ENCODE measurements at places on chromosomes 12 and 14.

DNA sequence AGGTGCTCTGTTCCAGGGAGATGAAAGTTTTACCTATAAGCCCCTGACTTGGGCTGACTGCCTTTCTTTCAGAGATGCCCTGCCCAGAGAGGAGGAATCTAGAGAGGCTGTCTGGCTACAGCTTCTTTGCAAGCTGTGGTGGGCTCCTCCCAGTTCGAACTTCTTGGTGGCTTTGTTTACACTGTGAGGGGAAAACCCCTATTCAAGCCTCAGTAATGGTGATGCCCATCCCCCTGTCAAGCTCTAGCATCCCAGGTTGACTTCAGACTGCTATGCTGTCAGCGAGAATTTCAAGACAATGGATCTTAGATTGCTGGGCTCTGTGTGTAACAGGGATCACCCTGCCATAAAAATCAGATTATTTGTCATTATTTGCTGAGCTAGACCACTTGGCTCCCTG lies 377.6 kb downstream of the FLRT2 start:
- DNase-seq, result no peak

DNA sequence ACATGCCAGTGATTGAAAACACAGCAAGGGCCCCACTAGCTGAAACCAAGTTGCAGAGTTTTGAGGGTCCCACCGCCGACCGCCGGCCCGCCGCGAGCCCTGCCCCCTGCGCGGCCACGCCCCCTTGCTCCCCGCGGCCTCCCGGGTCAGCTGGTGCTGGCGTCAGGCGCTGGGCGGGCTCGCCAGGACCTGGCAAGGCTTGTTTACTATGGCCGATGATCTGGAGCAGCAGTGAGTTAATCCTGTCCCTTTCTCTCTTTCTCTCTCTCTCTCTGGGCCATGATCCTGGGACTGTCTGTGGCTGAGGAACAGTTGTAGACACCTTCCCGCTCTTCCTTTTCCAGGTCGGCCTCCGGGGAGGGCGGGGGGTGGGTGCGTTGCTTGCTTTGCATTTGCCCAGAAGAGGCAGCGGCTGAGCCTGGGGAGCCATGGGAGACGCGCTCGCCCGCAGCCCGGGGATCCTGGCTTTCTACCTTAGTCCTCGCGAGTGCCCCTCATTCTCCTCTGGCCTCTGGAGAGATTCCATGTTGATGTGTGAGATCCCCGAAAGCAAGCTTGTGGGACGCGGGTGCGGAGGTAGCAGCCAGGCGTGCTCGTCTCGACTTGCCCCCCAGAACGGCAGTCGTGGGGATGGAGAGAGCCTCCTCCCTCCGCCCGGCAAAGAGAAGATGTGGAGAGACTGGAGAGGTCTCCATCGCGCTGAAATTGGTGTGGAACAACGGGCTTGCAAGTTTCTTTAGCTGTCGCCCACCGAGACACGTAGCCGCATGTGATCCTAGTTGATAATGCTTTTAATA lies at the start of gene ABHD4:
Gene ABHD4, plus strand, starts transcription at position 202 of the 797 bp plus-strand sequence. Its CDS starts 7 bp downstream, at position 209.
- peak; percentile 81 for DNase-seq

GRCh38 chr14:66228267-66228970 lies 257.8 kb upstream of the CCDC196 start:
- peak; percentile 2 for DNase-seq

GRCh38 chr12:3187846-3188770 lies 110.9 kb downstream of the TSPAN9 start:
- no peak for DNase-seq

- peak; percentile 80 for DNase-seq
Observed at GRCh38 chr12:19129486-19130223, at the start of gene PLEKHA5. Gene PLEKHA5 (plus strand): TSS chr12:19129733. CDS start chr12:19129800, 67 bp downstream.

DNA sequence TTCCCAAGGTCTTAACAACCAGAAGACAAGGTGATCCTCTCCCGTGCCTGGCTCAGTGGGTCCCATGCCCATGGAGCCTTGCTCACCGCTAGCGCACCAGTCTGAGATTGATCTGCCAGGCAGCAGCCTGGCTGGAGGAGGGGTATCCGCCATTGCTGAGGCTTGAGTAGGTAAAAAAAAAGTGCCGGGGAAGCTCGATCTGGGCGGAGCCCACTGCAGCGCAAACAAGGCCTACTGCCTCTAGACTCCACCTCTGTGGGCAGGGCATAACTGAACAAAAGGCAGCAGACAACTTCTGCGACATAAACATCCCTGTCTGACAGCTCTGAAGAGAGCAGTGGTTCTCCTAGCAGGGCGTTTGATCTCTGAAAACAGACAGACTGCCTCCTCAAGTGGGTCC lies 104.0 kb downstream of the C14orf39 start:
- DNase-seq, result no peak

GRCh38 chr14:53109105-53110041 lies 43.8 kb downstream of the DDHD1 start:
- DNase-seq, result peak; percentile 55

GRCh38 chr14:23556700-23557440 lies 799 bp downstream of the THTPA start:
- no peak for DNase-seq

- DNase-seq, result no peak
Observed at GRCh38 chr14:53472306-53472705, 319.2 kb upstream of the DDHD1 start.

GRCh38 chr14:100442498-100443490 lies 119.7 kb downstream of the SLC25A47 start:
- DNase-seq, result no peak

GRCh38 chr14:99176156-99176945 lies 95.6 kb downstream of the BCL11B start:
- no peak for DNase-seq

GRCh38 chr12:115308918-115309317 lies 624.9 kb upstream of the TBX3 start:
- DNase-seq, result no peak

DNA sequence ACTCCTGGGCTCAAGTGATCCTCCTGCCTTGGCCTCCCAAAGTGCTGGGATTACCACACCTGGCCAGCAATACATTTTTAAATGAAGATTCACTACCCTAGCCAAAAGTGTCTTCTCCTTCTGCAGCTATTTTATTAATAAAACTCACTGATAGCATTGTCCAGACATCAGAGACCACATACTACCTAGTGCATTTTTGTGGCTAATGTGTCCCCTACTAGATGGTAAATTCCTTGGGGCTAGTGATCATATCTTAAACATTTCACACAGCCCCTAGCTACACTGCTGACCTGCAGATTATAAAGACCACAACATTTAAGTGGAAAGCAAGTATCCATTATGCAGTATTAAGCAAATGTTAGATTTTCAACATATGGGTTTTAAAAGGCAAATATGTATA lies 17.0 kb downstream of the DTD2 start:
- DNase-seq, result no peak

GRCh38 chr14:101033446-101034165 lies 130.1 kb upstream of the RTL1 start:
- DNase-seq, result no peak

DNA sequence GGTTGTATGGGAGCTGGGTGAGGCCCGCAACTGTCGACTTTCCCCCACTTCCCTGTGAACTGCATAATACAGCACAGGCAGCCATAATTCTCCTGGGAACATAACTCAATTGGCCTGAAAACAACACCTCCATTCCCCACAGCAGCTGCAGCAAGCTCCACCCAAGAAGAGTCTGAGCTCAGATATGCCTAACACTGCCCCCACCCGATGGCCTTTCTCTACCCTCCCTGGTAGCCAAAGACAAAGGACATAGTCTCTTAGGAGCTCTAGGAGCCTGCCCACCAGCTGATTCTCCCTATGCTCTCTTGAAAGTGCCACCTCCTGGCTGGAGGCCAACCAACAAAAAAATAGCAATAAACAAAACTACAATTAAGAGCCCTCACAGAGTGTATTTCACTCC lies 542.7 kb upstream of the LMO3 start:
- DNase-seq, result no peak

DNA sequence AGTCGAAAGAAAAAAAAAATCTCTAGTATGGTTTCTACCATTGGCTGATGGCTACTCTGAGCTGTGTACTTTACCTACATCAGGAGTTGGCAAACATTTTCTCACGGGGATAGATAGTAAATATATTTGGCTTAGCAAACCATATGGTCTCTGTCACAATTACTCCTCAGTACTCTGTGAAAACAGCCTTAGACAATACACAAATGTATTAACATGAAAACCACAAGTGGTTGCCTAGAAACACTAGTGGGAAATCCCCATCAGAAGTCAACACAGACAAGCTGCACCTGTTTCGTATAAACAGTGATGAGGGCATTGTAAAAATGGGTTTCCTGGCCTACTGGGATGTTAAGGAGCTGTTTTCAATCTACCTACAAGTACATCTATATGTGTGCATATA lies 84.6 kb upstream of the NAV3 start:
- no peak for DNase-seq

GRCh38 chr12:114404083-114404925 lies 1.6 kb downstream of the TBX5 start:
- no peak for DNase-seq

DNA sequence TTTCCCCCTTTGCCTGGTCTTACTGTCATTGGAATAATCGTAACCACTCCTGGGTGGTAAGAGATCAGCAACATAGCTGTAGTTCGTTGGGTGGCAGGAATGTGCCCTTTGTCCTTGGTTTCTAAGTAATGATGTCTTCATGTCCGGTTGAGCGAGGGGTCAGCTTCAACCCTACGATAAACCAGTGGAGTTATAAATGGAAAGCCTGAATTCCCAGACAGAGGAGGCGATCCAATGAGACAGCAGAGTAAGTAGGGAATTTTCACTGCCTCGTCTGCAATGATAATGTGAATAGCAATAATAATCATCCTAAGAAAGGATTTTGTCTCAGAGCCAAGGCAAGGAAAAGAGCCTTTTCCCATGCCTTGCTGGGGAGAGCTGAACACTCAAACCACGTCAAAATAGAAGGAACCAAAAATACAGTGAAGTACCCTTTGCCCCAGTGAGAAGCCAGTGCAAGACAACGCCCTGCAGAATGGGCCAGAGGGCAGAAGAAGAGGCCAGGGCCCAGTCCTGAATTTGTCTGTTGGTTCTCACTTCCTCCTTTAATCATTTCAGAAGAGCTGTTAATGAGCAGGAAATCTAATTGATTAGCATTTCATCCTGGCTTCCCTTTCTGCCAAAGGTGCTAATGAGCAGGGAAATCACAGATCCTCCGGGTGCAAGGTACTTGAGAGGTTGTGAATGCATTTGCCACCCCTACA lies 330.7 kb downstream of the CACNA1C start:
- no peak for DNase-seq

- no peak for DNase-seq
Observed at GRCh38 chr12:128178966-128179365, 88.0 kb upstream of the TMEM132C start.

- no peak for DNase-seq
Observed at GRCh38 chr12:98422812-98423211, 92.6 kb upstream of the TMPO start.

DNA sequence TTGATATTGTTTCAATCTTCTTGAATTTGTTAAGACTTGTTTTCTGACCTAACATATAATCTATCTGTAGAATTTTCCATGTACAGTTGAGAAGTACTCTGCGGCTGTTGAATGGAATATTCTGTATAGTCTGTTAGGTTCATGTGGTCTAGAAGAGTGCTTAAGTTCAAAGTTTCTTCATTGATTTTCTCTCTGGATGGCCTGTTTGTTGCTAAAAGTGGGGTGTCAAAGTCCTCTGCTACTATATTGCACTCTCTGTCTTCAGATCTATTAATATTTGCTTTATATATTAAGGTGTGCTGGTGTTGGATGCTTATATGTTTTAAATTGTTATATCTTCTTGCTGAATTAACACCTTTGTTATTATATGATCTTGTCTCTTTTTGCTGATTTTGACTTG lies 290.9 kb upstream of the STXBP6 start:
- no peak for DNase-seq

DNA sequence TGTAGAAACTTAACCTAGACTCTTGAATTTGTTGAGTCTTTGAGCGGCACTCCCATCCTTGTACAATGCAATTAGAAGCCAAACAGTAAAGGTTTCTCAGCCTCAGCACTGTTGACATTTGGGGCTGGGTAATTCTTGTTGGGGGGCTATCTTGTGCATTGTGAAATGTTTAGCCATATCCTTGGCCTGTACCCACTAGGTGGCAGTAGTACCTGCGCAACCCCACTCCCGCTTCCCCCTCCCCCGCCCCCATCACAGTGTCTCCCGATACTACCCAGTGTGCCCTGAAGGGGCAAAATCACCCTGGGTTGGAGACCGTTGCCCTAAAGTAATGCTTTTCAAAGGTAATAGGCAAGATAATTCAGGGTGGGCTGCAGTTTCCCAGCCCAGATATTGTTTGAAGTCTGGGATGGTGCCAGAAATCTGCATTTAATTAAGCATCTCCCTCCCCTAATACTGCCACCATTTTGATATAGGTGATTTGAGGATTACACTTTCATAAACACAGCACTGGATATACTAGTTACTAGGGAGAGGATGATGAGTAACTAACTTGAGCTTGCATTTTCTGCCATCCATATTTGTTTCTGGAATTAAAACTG lies 1.8 kb downstream of the COX6A1 start:
- DNase-seq, result peak; percentile 84

DNA sequence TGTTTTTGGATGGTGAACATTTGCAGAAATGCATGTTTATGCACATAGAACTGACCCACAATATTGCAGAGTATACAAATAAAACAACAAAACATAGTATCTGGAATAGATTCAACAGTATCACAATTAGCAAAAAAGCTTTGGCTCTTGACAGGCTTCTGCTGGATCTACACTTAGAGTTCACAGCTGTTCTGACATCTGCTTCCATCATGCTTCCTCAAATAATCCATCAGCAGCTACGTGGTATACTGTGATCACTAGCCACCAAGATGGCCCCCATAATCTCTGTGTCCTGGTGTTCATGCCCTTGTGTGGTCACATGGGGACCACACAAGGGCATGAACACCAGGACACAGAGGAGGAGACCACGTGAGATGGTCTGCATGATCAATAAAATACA lies 166.6 kb upstream of the CCDC198 start:
- DNase-seq, result no peak

DNA sequence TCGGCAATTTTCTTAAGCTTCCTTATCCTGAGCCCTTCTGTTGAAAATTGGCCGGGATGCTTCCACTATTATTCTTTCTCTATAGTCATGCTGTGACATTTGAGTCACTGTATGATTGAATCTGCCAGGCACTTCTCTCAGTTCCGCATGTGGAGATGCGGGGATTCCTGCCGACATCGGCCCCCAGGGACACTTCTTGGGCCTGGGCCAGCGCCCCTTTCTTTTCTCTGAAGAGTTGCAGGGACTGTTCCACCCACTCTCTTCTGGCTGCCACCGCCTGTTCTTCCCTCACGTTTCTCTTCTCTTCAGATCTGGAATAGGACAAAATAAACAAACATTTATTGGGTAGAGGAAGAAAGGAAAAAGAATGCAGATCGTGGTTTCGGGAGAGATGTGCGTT lies 310.1 kb downstream of the ETNK1 start:
- no peak for DNase-seq

Data from suppressor macrophage treated with lipopolysaccharide for 1 hour (primary cell).